Activated CD4-positive, alpha-beta T cell treated with anti-CD3 and anti-CD28 coated beads for 1 hour (primary cell): ENCODE measurements at places on chromosomes 2 and 18.

- DNase-seq, result no peak
Measured at GRCh38 chr18:35717182-35717581, 135.6 kb downstream of the GALNT1 start.

GRCh38 chr2:54417577-54417976 lies 38.5 kb upstream of the SPTBN1 start:
- no peak for DNase-seq

- no peak for DNase-seq
Measured at GRCh38 chr2:225454412-225454811, 54.9 kb downstream of the NYAP2 start.

DNA sequence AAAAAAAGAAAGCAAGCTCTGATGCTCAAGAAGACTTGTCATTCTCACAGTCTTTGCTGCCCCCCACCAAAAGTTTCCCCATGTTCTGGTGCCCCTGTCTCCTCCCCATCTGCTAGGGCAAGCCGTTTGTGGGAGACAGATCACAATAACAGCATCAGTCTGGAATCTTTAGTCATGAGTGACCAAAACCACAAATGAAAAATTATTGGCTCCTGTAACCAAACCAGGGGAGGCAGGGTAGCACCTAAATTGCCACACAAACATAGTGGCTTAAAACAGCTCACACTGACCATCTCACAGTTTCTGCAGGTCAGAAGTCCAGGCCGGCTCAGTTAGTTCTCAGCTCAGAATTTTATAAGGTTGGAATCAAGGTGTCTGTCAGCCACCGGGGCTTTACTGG lies 9.1 kb upstream of the B3GNT7 start:
- DNase-seq, result no peak

GRCh38 chr2:172285010-172285621 lies 142.3 kb upstream of the ITGA6 start:
- no peak for DNase-seq

DNA sequence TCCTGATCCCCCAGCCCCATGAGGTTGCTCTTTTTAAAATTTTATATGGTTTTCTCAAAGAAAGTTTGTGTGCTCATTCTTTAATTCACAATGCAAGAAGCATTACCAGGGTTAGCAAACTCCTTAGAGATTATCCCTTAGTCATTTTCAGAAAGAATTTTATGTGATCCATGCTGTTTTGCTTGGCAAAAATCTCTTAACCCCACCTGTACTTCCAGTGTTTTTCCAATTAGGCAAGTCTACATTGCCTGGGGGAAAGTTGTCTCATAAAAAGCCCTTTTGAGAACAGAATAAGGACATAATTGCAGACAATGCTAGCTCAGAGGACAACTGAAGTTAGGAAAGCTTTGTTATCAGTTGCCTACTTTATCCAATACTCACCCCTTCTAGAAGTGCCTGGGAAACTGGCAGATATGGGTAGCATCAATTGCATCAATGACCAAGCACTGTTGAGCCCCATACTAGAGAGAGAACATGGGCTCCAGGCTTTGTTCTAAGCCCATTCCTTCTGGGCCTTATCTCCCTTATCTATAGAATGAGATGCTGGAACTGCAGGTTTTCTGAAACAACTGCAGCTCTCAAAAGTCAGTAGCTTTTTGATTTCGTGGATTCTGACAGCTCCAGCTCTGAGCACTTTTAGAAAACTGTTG lies 265.9 kb upstream of the SPHKAP start:
- DNase-seq, result no peak

- no peak for DNase-seq
Measured at GRCh38 chr2:203105996-203106395, 91.3 kb downstream of the NBEAL1 start.

GRCh38 chr2:43024515-43025011 lies 201.8 kb downstream of the ZFP36L2 start:
- DNase-seq, result no peak

GRCh38 chr2:3986063-3986462 lies 282.7 kb downstream of the DCDC2C start:
- no peak for DNase-seq

DNA sequence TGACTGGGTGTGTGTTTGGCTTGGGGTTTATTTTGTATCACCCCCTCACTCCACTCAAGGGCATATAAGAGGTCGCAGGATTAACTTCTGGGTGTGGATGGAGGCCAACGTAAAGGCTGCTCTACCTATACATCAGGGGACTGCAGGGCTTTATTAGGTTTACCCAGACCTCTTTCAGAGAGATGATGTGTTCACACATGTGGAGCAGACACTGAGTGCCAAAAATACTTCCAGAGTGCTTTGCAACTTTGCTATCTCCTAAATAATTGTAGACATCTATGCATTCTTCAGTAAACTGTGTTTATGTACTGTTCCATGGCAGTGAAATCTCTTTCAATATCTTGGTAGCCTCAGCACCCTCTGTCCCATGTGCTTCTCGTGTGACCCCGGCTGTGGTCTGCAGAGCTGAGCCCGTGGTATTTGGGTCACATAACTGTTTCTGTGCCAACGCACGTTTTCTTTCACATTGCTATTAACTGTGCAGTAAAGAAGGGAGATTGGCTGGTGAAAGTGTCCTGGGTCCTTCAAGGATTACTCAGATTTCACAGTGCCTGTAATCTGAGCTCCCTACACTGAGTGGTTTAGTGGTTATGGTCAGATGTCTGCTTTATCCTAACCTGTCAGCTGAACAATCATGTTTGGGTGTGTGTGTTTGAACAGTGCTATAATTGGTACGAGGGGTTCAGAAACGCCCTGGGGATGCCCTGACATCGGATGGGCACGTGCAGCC lies 208.1 kb downstream of the VAPA start:
- DNase-seq, result no peak

DNA sequence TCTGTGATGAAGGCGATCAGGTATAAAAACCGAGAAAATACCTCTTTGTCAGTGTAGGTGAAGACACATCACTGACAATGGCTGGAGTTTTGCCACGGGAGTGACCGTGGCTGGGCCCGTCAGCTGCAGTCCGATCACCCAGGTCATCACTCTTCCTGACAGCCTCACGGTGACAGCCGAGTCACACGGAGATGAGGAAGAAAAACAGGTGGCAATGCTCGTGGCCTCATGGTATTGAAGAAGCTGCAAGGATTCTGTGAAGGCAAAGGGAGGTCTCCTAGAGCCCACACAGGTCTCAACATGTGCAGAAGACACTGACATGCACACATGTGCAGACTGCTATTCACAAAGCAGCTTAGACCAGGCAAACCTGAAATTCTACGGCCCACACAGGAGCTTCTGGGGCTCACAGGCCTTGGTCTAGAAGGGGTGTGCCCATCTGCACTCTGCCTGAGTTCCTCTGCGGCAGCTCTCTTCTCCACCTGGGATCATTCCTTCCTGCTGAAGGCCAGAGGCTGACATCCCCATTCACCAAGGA lies 7.4 kb downstream of the COPS9 start:
- DNase-seq, result no peak

DNA sequence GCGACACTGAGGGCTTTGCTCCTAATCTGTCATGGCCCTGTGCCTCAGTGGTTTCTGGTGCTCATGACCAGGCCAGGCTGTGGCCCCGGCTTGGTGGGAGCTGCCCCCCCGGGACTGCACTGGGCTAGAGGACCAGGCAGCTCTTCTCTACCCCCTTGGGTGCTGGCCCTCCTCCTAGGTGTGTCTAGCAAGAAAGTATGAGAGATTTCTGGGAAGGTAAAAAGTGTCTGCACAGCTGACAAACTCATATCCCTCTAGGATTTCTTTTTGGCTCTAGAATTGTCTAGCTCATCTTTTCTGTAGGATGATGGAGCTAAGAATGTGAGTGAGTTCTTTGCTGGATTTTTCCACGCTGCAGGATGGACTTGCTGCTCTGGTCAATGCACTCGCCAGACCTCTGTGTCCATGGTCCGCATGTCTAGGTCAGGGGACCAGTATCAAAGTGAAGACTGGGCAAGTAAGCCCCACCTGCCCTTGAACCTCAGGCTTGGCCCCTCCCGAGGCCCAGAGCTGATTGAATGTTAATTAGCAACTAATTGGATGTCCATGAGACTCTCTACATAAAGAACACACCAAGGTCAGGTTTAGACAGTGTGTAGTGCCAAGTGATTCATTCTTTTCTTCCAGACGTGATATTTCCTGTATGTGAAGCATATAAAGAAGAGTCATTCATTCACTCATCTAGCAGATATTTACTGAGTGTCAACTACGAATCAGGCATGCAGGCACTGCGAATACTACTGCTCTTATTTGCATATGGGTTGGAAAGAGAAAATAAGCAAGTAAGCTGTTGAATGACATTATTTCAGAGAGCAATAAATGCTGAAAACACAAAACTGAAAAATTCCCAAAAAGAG lies 15.6 kb upstream of the PSD4 start:
- no peak for DNase-seq

- no peak for DNase-seq
Measured at GRCh38 chr2:63903003-63903402, 61.3 kb downstream of the UGP2 start.

- no peak for DNase-seq
Measured at GRCh38 chr2:177355874-177356273, 36.7 kb upstream of the AGPS start.

GRCh38 chr2:124081154-124081716 lies 56.1 kb downstream of the CNTNAP5 start:
- no peak for DNase-seq

DNA sequence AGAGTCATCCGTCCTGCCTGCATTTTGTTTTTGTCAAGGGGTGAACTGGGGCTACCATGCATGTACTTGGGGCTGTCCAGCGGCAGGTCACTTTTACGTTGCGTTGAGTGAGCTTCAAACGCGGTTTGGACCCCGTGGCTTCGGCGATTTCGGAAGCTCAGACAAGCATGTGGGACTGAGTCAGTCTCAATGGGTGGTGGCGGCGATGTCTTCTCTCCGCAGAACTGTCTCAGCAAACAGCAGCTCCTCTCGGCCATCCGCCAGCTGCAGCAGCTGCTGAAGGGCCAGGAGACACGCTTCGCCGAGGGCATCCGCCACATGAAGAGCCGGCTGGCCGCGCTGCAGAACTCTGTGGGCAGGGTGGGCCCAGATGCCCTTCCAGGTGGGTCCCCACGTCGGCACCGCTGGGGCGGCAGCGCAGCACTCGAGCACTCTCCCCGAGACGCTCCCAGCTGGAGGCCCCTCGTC lies 21.3 kb downstream of the FBLN7 start:
- DNase-seq, result no peak

GRCh38 chr2:9493478-9493877 lies 19.1 kb downstream of the IAH1 start:
- no peak for DNase-seq

DNA sequence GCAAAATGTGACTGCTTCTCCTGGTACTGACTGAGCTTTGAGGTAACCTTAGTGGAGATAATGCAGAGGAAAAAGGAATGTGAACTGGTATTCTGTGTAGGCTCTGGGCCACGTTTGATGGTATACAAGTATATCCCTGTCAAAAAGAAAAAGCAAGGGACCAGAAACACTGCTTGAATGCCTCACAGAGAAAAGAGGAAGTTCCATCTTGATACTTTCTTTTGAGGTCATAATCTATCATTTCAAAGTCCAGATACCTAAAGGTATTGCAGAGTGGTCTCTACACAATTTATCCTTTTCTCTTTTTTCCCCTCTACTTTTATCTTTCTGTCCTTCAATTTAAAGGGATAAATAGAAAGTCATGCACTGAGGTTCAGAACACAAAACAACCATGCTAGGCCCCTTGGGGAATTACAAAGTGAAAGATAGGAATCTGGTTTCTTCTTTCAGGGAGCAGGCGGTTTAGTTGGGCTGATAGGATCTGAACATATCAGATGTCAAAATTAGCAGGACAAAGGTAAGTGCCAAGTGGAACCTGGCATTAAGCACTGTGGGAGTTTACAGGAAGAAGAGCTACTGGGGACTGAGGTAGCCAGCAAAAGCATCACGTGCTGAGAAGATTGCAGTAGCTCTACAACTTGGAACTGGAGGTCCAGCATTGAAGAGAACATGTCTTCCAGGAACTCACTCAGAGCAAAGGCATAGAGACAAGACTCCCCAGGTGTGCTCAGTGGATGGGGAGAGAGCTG lies 121.2 kb downstream of the LYPD6 start:
- DNase-seq, result no peak

DNA sequence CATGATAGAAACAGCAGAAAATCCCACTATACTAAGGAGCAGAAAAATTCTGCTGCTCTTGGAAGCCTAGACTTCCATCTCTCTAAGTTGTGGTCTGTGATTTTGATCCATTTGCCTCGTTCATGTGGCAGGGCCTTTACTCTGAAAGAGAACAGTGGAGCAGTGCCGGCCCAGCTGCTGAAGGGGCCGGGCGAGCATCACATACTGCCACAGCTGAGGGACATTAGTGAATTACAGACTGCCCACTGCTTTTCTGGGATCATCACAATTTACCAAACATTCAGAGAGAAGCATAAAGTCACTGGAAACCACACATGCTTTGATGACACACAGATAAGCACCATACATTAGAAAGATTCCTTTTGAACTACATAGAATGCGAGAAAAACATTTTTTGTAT lies 217.0 kb upstream of the BOD1L2 start:
- DNase-seq, result no peak

DNA sequence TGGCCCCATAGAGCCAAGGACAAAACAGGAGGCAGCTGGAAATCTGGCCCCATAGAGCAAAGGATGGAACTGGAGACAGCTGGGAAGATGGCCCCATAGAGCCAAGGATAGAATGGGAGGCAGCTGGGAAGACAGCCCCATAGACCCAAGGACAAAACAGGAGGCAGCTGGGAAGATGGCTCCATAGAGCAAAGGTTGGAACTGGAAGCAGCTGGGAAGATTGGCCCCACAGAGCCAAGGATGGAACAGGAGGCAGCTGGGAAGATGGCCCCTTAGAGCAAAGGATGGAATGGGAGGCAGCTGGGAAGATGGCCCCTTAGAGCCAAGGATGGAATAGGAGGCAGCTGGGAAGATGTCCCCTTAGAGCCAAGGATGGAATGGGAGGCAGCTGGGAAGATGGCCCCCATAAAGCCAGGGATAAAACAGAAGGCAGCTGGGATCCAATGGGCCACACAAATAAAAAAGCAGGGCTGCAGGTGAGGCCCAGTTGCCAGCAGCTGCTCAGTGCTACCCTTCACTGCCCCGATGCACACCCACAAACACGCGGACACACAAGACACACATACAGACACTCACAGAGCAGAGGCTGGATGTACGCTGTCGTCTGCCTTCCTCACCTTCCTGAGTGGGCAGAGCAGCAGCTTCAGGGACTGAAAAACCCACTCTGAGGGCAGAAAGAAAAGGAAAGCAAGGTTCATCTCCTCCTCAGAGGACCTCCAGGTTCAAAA lies 505.4 kb upstream of the MYT1L start:
- DNase-seq, result no peak

GRCh38 chr2:212249451-212249850 lies 289.2 kb downstream of the ERBB4 start:
- DNase-seq, result no peak

GRCh38 chr2:68282811-68283418 lies 30.6 kb upstream of the PPP3R1 start:
- no peak for DNase-seq

GRCh38 chr2:39786761-39787522 lies 7.9 kb upstream of the THUMPD2 start:
- no peak for DNase-seq

GRCh38 chr2:199988151-199988550 lies 32.8 kb downstream of the MAIP1 start:
- no peak for DNase-seq
